ENCODE measurements at places on chromosomes 12 and 14.

DNA sequence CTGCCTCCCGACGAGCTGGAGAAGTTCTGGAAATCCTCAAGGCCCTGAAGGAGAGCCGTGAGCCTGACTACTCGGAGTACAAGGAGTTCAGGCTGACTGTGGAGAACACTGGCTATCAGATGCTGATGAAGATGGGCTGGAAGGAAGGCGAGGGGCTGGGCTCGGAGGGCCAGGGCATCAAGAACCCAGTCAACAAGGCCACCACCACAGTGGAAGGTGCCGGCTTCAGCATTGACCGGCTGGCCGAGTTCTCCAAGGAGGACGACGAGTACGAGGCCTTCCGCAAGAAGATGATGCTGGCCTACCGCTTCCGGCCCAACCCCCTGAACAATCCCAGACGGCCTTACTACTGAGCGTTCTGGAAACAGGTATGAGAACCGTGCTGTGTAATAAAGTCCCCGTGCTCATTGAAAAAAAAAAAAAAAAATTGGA is 366.1 kb upstream of the ATXN7L3B start:
- no peak for DNase-seq

DNA sequence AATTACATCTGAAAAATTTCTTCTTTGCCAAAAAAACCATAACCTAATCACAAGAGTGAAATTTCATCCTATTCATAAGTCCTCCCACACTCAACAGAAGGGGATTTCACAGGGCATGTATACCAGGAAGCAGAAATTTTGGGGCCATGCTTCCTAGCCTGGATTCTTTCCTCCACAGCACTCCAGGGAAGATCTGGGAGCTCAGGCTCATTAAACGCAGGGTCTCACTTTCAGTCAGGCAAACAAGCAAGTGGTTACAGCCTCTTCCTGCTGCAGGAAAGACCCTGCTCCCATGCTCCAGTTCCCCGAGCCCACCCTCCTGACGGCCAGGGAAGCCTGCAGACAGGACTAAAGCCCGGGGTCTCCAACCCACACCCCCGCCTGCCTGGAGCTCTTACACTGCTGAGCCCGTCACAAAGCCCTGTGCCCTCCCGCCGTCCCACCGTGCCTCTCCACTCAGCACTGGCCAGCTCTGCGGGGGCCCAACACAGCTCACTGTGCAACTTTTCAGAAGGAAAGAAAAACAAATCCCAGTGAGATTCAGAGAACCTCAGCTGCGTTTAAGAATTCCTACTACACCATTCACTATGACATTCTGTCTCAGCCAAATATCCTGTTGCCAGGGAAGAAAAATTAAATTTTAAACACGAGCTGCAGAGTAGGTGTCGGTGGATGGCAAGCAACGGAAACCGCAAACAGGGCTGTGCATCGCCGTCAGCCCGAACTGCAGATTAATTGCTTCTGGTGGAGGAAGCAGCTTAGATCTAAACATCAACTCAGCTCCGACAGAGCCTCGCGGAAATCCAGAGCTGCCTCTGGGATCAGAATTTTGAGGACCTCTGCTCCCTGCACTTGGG is 106.7 kb upstream of the SFSWAP start:
- DNase-seq = no peak

- DNase-seq = no peak
These were observed 496.0 kb downstream of the SLC6A15 start for GRCh38 chr12:84416626-84417025.

GRCh38 chr12:21694660-21695059 is 37.0 kb upstream of the LDHB start:
- DNase-seq = no peak

DNA sequence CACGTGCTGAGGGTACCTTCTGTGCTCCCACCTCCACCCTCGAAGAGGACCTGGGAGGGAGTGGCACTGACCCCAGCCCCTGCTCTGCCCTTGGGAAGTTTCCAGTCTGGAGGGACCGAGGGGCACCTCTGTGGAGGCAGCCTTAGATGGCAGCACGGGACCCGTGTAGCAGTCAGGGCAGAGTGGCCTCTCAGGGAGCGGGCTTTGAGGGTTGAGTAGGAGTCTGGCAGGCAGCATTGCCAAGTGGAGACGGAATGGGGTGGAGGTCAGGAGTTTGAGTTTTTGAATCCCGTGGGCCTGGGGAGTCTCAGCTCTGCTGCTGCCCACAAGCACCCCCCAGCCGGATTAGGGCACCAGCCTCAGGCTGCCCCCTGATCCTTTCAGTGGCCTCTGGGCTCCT is 21.6 kb downstream of the KIF26A start:
- DNase-seq = no peak

DNA sequence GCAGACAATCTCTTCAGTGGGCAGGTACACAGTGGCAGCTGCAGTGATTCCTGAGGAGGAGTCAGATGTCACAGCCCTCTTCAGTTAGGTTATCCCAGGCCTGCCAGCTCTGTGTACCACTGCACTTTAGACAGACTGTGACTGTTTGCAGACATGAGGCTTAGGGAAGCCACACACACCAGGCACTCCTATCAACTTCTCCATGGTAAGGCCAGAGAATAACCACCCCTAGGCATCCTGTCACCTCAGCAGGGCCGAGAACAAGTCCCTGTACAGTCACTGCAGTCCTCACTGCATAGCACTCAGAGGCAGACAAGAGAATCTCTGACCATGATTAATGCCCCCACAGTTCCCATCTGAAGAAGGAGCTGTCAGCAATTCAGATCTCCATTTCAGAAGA is 296.5 kb downstream of the GALC start:
- no peak for DNase-seq

DNA sequence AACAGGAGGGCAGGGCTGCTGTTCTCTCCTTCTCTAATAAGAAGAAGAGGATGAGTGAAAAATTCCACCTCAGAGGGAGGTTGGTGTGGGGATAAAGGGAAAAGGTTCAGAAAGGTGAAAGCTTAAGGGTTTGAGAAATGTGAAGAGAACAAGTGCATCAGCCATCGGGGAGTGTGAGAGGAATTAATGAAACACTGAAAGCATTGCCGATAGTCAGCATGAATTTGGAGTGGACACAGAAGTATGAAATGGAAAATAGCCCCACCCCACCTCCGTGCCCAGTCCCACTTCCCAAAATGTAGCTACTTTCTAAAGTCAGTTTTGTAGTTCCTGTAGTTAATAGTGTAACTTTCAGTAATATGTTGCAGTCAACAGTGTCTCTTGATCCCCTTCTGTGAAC is 33.4 kb downstream of the DIP2B start:
- no peak for DNase-seq

DNA sequence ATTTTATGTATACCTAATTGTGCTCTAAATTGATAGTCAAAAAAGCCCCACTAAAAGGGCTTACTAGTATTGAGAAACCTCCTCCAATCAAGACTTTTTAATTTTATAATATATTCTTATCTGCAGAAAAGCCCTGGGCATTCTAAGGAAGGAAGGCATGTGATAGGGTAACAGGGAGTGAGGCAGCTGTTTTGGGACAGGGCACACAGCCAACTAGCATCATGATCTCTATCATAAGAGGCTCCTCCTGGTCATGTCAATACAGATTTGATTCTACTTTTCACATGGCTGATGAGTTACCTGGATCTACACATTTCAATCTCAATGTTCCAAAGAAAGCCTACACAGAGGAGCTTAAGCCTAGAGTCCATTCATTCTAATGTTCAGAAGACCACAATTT is 9.1 kb downstream of the ADAM20 start:
- DNase-seq = peak; percentile 24

- no peak for DNase-seq
These were observed 433.0 kb downstream of the LRIG3 start for GRCh38 chr12:58487255-58487654.

DNA sequence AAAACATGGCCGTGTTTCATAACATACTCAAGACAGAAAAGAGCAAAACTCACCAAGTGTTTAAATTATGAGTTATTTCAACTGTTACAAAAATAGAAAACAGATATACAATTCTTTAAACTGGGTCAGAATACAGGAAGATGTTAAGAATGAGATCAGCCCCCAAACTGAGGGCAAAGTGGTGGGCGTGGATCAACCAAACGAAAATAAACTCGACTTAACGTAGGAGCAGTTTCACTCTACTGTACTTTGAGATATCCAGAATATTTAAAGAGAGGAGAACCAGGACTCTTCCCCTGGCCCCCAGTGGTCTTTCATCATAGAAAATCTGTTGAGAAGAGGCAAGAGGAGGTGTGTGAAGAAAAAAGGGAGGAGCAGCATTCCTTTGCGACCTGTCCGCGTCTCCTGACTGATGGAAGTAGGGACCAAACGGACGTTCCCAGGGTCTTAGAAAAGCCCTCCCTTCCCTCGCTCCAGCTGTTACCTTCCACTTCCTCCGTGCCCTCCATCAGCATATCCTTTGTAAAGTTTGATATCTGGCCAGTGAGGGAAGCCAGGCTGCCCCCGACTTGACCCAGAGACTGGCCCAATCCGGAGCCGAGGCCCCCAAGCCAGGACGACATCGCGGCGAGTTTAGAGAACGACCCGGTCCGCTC is 668 bp downstream of the TRIP11 start:
- peak; percentile 88 for DNase-seq

DNA sequence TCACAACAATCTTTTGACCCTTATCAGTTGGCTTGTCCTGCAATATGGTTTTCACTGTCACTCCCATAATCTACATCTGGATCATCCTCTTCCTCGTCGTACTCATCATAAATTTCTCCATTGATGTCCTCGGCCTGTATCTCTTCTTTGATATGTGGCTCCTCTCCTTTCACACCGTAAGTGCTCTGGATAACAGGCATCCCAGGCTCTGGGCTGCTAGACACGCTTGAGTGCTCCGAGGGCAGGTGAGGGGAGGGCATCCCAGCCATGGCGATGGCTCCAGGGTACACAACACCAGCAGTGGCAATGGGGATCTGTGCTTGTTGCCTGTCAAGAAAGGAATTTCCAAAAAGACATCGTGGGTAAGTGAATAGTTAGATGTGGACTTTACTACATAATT is 415.3 kb downstream of the SOX5 start:
- no peak for DNase-seq

- peak; percentile 69 for DNase-seq
These were observed 768.1 kb upstream of the TBX3 start for GRCh38 chr12:115451780-115452736.

- no peak for DNase-seq
These were observed 92.7 kb upstream of the DNM1L start for GRCh38 chr12:32586390-32586789.

Data from tongue (tissue), 3 donors.